ENCODE measurements at places on chromosomes 2 and 18.

- no peak for DNase-seq
Measured at GRCh38 chr2:205714058-205714776, 31.9 kb downstream of the NRP2 start.

DNA sequence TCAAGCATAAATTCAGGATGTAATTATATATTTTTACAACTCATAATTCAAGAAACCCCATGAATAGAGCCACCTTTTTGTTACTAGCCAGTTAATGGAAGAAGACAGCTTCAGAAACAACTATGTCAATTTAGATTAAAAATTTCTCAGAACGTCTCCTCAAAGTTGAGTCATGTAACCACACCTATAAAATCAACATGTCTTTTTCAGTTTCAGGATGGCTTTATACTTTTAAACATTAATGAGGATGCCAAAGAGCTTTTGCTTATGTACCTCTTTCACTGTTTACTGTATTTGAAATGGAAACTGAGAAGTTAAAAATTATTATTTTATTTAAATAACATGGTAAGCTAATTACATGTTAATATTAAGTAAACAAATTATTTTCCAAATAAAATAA lies 280.1 kb downstream of the PTH2R start:
- no peak for DNase-seq

DNA sequence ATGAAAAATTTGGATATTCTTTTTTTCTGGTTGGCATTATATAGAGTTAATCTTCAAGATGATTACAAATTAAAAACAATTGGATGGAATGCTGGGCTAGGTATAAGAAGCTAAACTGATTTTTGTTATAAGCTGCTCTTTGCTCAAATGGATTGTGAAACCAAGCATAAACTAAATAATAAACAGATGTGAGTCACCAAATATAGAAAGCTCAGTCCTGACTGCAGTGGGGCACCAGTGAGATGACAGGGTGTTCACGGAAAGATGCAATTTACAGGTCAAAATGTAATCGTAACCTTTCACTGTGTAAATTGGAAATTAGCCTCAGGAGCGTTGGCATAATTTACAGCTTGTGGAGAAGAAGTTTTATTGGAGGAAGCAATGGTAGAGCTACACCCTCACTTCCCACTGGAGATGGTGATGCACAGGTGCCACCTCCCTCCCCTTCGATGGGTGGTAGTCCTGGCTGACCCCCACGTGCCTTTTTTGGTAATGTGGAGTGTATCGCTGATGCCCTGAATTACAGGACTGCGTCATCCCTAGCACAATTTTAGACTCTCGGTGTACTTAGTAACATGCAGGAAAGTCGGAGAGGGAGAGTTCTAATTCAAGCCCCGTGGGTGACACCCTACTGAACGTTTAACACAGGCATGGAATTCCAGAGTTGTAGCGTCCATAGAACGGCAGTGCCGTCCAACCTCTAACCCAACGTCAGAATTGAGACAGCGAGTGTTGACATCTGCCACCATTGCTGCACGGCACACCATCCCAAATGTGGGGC lies 73.9 kb upstream of the NFATC1 start:
- peak; percentile 10 for DNase-seq

DNA sequence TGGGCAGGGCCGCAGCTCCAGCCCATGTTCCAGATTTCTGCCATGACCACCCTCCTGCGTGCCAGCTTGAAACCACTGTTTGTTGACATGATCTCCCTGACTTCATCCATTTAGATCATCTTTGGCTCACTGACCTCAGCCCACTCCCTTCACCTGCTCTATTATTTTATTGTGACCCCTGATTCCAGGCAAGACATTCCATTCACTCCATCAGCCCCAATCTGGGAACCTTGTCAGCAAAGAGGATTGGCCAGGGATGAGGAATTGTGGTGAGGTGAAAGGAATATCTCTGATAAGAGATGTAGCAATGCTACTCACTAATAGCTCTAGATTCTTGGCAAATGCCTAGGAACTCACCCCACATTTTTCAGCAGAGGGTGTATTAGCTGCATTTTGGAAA lies 174.2 kb downstream of the TMEM247 start:
- DNase-seq: no peak

DNA sequence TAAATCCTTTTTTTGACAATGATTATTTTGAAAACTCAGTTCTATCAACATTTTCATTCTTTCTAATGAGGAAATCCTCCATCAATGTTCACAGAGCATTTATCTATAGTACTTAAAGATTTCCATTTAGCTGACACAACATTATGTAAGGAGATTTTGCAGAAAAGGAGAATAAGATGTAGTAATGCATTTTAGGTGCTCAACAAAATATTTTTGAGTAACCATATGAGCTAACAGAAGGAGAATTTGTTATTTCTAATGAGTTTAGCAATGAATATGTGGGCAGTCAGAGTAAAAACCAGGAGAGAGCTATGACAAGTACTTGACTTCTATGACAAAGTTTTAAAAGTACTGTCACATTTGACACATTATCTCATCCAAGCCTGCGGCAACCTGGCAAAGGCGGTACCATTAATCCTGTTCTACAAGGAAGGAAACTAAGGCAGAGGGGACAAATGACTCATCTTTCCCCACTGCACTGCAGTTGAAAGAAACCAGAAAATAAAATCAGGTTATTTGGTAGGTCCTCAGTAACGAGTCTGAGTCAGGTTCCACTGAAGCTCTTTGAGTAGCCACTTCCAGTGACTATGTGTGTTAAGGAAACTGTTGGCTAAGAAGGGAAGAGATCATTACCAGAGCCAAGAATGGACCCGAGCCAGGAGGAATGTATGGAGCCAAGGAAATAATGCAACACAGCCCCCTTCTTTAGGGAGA lies 134.1 kb upstream of the ITGB6 start:
- DNase-seq: peak; percentile 76

DNA sequence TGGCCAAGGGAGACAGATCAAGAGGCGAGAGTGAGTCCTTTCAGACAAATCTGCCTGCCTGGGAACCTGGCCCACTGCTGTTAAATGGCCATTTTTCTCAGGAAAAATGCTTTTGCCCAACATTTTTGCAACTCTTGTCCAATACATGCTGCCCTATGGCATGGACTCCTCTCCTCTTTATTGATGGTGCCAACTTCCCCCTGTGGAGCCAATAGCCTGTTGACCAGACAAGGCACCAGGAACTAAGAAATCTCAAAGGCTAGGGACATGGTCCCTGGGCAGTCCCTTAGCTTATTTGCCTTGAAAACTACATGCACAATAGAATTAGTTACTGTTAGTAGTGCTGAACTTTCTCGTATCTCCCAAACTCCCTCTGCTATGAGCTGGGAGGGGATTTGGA lies 91.8 kb upstream of the ACVR1C start:
- DNase-seq: no peak

Data from MCF 10A (cell line).